ENCODE measurements at places on chromosomes 12 and 14.

GRCh38 chr14:47366006-47366405, 309.4 kb downstream of the MDGA2 start:
- DNase-seq: no peak

- DNase-seq: no peak
Observed at GRCh38 chr12:2246358-2246757, 193.6 kb downstream of the CACNA1C start.

DNA sequence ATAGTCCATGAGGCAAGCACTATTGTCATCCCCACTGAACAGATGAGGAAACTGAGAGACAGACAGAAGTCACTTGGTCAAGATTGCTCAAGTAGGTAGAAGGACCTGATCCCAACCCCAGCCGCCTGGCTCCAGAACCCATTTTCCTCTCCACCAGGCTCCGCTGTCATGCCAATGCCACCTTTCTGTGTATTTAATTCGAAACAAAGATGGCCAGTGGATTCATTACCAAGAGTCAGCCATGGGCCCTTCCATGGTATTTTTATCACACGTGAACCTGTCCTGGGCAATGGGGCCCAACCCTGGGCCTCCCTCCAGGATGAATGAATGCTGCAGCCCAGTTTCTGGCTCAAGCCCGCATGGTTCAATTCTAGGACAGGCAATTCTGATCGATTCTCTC, 673.4 kb downstream of the BCL11B start:
- no peak for DNase-seq

- DNase-seq: no peak
Observed at GRCh38 chr12:117421987-117422386, 60.6 kb upstream of the NOS1 start.

DNA sequence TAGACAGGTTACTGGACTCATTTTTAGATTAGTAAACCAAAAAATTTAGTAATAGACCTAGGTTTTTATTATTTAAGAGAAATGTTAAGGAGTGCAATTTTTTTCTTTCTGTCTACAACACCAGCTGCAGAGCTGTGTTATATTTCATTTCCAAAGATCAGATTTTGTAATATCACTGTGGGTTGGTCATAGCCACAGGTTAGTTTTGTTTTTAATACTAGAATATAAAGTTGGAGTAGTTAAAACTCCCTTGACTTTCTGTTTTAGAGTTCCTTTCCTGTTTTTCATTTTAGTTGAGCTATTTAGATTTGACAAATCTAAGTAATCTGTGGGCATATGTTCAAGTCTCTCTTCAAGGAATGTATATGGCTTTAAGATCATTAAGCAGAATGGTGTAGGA, 30.7 kb upstream of the GARIN2 start:
- no peak for DNase-seq

DNA sequence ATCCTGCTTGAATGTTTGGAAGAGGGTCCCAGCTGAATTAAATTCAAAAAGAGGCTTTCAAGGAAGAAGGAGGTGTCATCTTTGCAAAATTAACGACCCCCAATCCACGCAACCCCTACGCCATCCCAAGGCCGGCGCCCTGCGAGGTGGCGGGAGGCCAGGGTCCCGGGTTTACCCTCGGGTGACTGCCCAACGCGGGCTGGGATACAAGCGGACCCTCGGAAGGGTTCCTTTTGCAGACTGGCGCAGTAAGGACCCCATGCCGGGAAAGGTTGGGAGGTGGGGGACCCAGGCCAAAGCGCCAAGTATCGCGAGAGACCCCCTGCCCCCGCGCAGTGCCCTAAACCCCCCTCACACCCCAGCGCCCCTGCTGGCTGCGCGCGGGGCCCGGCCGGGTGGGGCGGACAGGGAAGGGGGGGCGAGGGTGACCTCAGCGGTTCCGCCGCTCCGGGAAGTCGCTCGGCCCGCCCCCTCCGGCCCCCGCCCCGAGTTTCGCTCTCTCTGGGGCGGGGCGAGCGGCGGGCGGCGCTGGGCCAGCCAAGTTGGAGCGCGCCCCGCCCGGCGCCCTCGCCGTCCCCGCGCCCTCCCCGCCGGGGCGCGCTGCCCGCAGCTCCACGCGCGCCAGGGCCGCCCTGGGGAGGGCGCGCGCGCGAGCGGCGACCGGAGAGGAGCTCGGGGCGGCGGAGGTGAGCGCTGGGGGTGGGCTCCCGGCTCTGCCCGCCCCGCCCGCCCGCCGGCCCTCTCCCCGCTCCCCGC, 708 bp upstream of the ZBTB42 start:
- peak; percentile 62 for DNase-seq

DNA sequence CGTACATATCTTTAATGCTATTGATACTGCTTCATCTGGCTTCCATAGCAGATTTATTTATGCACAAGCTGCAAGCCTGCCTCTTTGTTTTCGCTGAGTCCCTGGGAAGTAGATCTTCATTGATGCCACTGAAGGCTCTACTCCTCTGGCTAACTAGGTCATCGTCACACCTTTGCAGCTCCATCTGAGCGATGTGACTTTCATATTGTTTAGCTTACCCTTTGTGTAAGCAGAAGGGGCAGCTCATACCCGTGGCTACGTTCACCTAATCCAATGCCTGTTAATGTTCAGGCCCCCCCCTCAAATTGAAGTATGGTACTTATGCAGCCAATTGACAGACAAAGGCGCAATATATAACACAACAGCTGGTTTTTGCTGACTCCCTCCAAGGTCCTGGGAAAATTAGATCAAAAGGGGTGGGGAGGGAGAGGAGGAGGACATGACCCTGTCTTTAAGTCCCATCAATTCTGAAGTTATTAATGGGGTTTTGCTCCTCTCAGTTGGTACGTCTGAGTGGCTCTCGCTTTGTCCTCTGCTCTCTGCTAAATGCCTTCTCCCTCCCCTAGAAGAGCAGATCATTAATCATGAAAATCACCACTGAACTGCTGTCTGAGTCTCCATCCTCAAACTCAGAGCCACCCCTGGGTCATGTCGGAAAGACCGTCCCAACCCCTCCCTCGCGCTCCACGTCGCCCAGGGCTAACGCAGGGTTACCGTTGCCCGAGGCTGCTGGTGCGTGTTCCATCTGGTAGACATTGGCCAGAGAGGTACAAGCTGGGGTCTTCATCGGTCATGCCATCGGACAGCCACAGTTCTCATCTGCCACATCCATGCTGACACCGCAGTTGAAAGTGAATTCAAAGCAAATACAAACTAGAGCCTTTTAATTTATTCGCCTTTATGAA, 128.8 kb downstream of the ADGRD1 start:
- DNase-seq: no peak

DNA sequence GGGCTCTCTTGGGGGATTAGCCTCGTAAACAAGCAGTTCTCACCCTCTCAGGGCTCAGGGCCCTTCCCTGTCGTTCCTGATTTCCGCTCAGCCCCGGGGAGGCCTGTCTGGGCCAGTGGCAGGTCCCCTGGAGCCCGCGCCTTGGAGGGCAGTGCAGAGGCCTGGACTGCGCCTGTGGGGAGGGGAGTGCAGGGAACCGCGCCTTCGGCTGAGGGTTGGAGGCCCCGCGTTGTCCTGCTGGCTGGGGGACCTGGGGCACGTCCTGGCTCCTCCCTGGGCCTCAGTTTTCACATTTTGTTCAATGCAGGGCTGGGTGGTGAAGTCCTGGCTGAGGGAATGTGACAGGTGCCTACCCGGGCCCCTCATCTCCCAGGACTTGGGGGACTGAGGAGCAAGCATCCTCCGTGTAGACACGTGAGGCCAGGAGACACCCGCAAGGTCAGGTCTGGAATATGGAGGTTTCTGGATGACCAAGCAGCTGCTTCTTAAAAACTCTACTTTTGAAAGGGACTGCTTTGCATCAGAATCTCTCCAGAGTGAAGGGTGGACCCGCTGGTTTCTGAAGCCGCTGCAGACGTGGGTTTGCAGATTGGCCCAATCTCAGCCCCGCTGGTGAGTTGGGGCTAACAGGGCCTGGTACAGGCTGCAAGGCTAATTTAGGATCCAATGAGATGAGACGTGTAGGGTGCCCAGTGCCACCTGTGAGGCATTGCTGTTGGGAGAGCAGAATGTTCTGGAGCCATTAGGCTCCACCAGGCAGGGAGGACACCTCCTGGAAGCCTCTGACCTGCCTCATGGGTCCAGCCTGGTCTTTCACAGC, 80.2 kb downstream of the KIF26A start:
- DNase-seq: no peak

- DNase-seq: peak; percentile 67
Observed at GRCh38 chr12:42372154-42372791, 46.3 kb downstream of the PPHLN1 start.

- peak; percentile 38 for DNase-seq
Observed at GRCh38 chr12:116133149-116133548, 144.3 kb downstream of the MED13L start.

DNA sequence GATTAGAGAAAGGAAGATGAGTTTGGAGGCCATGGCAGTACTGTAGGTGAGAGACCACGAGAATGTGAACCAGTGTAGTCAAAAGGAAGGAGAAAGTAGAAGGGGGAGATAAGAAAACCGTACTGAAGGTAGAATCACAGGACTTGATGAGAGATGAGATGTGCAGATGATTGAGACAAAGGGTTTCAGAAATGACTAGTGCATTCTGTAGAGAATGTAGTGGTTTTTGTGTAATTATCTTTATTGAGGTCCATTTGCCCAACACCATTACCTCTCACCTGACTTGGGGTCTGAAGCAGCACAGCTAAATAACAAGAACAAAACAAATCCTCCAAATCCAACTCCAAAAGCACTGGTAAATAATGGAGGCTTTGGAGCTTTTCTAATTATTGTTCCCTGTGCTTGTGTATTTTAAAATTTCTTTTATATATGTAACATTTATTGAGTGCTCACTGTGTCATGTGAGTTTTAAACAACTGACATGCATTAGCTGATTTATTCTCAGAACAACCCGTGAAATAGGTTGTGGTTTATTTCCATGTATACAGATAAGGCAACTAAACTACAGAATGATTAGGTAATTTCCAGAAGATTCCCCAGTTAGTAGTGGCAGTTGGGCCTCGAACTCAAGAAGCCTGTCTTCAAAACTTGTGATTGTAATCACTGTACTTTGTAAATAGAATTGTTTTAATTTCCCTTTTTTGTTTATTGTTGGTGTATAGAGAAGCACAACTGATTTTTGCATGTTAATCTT, 390.0 kb downstream of the AEBP2 start:
- no peak for DNase-seq

DNA sequence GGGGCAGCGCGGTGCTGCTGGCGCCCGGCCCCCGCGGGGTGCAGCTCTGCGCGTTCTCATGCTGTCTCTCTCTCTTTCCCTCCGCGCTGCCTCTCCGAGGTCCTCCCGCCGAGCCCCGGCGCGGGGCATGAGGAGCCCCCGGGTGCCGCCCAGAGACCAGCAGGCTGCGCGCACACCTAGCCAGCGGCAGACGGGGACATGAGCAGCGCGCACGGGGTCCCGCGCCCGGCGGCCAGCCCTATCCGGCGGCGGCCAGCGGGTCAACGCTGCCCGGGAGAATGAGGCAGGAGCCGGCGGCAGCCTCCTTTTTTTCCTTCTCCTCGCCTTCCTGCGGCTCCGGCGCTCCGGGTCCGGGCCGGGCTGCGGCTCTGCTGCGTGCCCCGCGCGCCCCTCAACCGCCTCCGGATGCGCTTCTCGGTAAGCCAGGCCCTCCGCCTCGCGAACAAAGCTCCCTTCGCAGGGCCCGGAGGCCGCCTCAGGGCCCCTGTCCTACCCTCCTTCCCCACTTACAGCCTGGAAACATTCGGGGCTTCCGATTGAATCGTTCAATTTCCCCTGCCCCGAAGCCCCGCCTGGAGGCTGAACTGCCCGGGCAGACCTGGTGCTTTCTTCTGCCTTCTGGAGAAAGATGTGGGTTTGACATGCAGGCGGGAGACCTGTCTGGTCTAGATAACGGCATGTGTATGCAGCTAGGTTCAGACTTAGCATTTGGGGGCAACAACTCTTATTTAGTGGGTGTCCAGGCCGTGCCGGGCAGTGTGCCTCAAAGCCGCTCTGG, at the start of gene TUNAR:
Gene TUNAR, plus strand, starts transcription at position 72 of the 778 bp plus-strand sequence.
- DNase-seq: no peak

GRCh38 chr14:38904959-38905358, 198.1 kb downstream of the SEC23A start:
- no peak for DNase-seq

DNA sequence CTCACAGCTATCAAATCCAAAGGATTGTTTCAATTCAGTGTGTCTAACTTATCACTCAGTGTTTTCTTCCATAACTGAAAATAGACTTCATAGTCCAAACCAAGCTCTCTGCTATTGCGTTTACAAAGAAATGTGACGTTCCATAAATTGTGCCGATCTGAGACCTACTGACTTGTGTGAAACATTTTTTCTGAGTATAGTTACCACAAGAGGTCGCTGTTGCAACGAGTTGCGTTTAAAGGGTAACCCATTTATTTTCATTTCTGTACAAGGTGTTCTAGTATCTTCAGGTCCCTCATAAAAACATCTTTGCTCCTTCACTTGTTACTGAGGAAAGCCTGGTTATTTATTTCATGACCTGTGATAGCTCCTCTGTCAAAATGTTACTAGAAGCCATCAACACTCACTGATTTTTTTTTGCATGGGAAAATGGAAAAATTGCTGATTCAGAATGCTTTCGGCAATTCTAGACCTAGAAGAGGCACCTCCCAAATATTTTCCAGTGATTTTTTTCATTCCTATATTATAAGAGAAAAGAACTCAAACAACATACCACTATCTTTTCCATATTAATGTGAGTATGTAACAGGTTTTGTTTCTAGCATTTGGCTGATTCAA, 60.9 kb upstream of the OR4E1 start:
- peak; percentile 22 for DNase-seq

GRCh38 chr12:31560516-31560915, 30.4 kb downstream of the DENND5B start:
- DNase-seq: no peak

DNA sequence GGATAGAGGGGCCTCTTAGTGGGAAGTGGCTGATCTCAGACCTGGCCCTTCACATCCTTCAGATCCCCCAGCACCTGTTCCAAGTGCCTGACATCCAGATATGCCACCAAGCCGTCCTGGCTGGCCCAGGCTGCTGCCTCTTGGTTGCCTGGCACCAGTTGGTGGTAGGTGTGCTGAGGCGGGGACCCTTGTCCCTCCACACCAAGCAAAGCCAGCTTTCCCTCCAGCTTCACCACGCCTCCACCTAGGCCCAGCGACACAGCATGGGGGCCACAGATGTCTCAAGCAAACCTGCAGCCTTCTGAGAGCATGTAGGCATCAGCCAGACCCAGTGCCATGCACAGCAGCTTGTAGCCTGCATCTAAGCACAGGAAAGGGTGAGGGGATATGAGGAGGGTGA, 3.5 kb upstream of the CD63 start:
- no peak for DNase-seq

DNA sequence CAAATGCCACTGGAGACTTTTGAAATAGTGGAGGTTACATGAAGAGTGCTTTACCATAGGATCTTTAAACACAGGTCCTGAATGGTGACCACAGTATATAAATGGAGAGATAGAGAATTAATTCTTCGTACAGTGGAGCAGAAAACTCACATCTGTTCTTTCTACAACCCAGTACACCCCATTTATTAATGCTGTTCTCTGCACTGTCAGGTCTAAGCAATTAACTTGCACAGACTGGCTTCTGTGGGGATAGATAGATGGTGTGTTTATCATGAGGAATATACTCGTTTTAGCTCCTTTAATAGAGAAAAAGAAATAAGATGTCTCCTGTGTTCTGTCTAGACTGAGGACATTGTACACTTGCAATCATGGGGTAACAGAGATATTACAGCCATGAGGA, 494.3 kb downstream of the TRHDE start:
- no peak for DNase-seq
